T-helper 22 cell (primary cell): ENCODE measurements at places on chromosomes 5 and 9.

- DNase-seq = no peak
Measured at GRCh38 chr5:3827624-3828023, 232.0 kb downstream of the IRX1 start.

GRCh38 chr5:100161868-100162267 lies 373.3 kb upstream of the FAM174A start:
- DNase-seq = no peak

- DNase-seq = no peak
Measured at GRCh38 chr9:131707733-131708157, 32.1 kb downstream of the RAPGEF1 start.

GRCh38 chr9:102975251-102975650 lies 19.9 kb upstream of the CYLC2 start:
- no peak for DNase-seq

- no peak for DNase-seq
Measured at GRCh38 chr5:132227485-132228240, at the start of gene P4HA2. TSS of gene P4HA2 (minus strand) at chr5:132227853. CDS start at chr5:132218626, 9,227 bp downstream.
